Activated B cell treated with CpG ODN at 0.5 μM for 24 hours (primary cell): ENCODE measurements at places on chromosomes 3 and 15.

GRCh38 chr15:78035321-78035751 lies 42.2 kb downstream of the TBC1D2B start:
- DNase-seq, result no peak

DNA sequence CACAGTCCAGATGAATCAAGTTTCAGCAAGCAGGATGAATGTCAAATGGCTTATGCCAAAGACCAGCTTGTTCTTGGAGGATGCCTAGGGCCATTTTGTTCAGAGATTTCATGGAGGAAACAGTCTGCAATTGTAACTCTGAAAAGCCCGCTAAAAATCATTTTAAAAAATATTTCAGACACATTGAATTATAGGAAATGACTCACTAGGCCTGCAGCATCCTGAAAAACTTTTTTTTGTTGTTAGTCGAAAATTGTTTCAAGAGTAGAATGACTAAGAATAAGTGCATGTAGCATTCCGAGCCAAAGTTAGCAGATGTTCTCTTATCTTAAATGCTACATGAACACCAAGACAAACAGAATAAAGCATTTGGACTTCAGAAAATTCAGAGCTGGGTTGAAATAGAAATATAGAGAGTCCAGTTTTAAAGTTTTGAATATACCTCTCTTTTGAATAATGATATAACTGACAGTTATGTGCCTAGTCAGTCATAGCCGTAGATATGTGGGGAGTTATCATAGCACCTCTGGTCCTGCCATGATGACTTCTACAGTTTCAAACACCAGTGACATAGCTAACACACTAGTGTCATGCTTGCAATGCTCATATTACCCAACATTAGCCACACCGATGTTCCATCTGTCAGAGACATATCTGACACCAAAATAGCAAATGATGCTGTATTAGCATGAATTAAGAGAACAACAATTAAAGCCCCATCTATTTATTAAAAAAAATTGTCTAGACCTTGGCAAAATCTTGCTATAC lies 1462.8 kb upstream of the GBE1 start:
- no peak for DNase-seq

- DNase-seq, result peak; percentile 23
Measured at GRCh38 chr15:91099995-91100813, at the start of gene SV2B. TSS of gene SV2B (plus strand) at chr15:91100257. CDS start at chr15:91226264, 126,007 bp downstream.

DNA sequence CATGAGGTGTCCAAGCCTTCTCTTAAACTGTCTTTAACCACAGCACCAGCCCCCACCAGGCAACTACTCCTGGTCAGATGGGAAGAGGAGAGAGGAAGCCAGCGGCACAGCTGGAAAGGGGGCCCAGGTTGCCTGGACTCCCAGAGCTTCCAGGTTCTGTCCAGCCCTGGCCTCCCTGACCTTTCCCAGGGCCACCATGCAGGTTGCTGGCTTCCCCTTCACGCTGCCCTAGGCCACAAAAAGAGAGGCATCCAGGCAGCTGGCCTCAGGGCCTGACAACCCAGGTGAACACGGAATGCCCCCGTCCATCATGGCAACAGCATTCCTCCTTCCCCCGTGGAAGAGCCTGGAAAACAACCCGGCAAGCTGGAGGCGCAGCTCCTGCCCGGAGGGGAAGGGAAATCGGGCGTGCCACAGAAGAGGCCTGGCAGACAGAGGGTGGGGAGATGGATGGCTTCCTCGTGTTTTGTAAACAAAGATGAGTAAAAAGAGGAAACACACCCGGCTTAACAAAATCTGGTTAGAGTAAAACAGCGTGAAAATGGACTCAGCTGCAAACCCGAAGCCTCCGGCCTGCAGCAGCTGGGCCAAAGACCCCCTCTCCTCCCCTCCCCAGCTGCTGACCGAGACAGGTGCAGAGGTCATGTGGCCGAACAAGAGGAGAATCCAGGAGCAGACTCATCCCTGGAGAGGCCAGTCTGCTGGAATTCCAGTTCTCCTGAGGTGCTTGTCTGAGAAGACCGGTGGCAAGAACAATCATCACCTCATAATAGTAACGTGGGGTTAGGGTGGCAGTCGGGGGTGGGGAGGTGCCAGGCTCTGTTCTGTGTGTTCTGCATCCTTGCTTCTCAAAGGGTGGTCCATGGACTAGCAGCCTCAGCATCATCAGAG lies 15.5 kb downstream of the BMF start:
- no peak for DNase-seq

DNA sequence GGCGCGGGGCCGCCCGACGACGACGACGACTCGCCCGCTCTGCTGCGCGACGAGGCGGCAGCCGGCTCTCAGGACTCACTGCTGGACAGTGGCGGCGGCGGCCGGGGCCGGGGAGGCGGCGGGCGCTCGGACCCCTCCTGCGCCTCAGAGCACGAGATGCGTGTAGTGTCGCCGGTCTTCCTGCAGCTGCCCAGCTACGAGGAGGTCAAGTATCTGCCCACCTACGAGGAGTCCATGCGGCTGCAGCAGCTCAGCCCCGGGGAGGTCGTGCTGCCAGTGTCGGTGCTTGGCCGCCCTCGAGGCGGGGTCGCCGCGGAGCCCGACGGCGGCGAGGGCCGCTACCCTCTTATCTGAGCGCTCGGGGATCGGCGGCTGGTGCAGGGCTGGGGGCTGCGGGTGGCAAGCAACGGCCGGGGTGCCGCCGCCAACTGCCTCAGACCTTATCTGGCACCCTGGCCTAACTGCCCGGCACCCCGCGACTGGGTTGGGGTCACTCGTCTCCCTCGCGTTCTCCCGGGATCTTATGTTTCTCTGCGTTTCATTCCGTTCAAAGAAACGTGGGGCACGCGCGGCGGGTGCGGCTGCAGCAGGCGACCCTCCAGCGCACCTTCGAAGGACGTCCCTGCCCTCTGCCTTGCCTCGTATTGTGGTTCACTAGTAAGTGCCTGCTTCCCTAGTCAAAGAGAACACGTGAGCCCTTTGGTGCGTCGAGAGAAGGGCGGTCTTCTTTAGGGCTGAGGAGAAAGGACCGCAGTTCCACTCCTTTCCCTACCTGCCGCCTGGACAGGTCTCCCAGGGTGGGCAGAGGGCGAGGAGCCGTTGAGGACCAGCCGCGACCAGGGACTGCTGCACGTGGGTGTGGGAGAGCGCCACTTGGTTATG lies 1.0 kb downstream of the C3orf80 start:
- peak; percentile 20 for DNase-seq

- DNase-seq, result no peak
Measured at GRCh38 chr15:90192961-90193786, 8.0 kb upstream of the SEMA4B start.

DNA sequence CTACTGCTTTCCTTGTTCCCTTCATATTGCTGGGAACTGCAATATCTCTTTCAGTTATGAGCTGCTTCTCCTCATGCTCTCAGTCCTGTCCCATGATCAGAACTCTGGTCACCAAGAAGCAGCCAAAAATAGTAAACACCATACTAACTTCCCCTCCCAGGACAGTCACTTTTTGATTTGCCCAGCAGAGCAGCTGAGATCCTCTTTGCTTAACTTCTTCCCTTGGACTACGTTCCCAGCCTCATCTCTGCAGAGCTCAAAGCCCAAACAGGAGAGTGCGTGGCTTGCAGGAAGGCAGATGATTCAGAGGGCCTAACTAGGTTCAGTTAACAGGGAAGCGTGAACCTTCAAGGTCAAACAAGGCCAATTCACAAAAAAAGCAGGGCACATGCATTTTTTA lies 153.2 kb downstream of the CTNNB1 start:
- no peak for DNase-seq

GRCh38 chr15:42772144-42772543 lies 35.2 kb upstream of the CDAN1 start:
- no peak for DNase-seq

GRCh38 chr15:67715170-67715569 lies 110.1 kb upstream of the SKOR1 start:
- no peak for DNase-seq

DNA sequence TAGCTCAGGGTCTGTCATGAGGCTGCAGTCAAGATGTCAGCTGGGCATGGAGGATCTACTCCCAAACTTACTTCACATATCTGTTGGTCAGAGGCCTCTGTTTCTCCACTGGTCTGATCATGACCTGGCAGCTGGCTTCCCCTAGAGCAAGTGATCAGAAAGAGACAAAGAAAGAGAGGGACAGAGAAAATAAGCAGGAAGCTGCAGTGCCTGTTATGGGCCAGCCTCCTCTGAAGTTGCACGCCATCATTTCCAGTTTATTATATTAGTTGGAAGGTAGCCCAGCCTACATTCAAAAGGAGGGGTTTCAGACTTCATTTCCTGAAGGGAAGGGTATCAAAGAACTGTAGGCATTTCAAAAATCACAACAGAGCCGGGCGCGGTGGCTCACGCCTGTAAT lies 5.0 kb upstream of the RPP25 start:
- DNase-seq, result no peak

DNA sequence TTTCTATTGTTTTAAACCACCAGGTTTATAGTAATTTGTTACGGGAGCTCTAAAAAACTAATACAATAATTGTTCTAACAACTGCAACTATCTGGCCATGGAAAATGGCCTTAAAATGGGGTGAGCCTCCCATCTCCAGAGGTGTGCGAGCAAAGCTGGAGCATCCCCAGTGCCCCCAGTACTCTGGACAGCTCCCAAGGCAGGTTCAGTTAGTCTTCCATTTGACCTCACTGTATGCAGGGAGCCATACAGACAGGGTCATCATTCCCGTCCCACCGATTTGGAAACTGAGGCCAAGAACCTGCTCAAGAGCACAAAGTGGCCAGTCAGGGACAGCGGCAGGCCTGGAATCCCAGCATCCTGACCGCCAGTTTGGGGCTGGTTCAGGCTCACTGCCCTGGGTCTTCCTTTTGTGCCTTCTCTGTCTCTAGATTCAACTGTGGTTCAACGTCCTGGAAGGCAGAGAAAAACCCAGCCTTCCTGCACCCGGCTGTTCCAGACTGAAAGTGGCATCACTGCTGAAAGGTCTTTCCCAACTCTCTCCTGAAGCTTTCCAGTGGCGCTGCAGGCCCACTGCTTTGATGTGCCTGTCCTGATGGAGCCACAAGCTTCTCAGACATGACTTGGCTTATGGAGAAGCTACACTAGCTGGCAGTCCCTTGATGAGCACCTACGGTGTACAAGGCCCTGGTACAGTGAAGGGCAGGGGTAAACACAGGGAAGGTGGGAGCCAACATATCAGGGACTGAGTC lies 76.6 kb upstream of the LINGO1 start:
- DNase-seq, result no peak

- no peak for DNase-seq
Measured at GRCh38 chr3:51715231-51715976, 8.5 kb downstream of the GRM2 start.

DNA sequence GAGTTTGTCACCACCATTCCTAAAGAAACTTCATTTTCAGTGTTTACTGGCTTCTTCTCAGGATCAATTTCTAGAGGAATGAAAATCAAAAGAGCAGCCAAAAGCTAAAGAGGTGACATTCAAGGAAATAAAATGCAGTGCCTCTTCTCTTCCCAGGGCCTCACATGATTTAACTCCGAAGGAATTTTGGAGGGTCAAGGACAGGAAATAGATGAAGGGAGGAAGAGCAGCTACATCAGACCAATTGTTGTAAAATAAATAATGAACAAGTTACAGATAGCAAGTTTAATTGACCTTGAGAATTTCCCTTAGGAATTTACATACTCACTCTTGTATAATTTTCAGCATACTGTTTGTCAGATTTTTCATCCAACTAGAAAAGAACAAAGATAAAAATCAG lies 78.1 kb downstream of the LRRFIP2 start:
- DNase-seq, result no peak

GRCh38 chr3:131917006-131917405 lies 117.8 kb downstream of the CPNE4 start:
- DNase-seq, result no peak

GRCh38 chr3:56822501-56822900 lies 20.8 kb upstream of the ARHGEF3 start:
- DNase-seq, result no peak

GRCh38 chr3:73787620-73788019 lies 162.9 kb upstream of the PDZRN3 start:
- DNase-seq, result no peak

- DNase-seq, result no peak
Measured at GRCh38 chr3:14876921-14877333, 58.2 kb downstream of the FGD5 start.

- DNase-seq, result no peak
Measured at GRCh38 chr15:98845138-98845884, 162.3 kb downstream of the PGPEP1L start.

- DNase-seq, result no peak
Measured at GRCh38 chr3:9280451-9281219, 31.2 kb upstream of the SRGAP3 start.

DNA sequence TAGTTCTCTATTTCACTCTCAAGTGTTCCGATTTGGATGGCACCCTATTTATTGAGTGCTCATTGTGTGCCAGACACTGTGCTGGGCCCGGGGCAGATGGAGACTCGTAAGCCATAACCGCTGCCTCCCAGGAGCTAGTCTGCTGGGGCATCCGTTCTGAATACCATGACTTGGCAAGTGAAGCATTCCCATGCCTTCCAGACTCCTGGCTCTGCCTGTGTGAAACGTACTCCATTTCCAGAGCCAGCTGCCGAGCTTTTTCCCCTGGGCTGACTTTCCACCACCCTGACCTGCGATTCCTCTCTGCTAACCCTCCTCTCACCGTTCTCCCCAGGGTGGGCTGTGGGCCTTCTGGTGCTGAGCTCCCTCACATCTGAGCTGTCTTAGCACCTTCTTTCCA lies 303.1 kb upstream of the CTDSPL start:
- DNase-seq, result no peak

- DNase-seq, result no peak
Measured at GRCh38 chr3:152779653-152780052, 55.3 kb upstream of the P2RY1 start.

GRCh38 chr3:30098243-30098642 lies 508.2 kb upstream of the TGFBR2 start:
- no peak for DNase-seq

GRCh38 chr3:39401983-39402382 lies 4.5 kb upstream of the RPSA start:
- DNase-seq, result no peak

- DNase-seq, result no peak
Measured at GRCh38 chr3:154018100-154018696, 103.0 kb upstream of the ARHGEF26 start.

DNA sequence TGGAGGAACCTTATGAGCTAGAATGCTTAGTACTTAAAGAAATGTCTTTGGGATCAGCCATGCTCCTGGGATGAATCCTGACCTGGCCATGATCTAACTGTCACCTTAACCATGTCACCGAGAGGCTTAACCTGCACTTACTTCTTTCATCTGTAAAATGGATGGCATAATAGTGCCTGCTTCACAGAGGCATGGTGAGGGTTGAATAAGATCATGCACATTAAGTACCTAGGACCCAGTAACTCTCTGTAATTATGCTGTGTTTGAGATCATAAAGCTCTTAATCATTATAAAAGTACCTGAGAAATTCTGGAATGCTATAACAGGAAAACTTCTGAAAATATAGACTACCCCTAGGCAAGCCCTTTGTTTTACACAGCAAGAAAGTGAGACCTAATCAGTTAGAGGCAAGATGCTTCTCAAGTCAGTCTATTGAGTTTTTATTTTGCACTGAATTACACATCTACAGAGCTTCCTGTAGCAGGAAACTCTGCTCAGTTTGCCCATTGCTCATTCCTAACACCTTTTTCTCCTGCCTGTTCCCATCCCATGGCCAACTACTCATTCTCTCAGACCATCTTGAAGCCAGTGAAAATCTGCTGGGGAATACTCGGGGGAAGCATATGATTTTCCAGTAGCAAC lies 1015.5 kb upstream of the CFAP20DC start:
- no peak for DNase-seq

GRCh38 chr3:180804916-180805315 lies 107.6 kb upstream of the FXR1 start:
- DNase-seq, result no peak
